HuH-7.5 (cell line): ENCODE measurements at places on chromosomes 12 and 14.
A peak's percentile ranks its signal among the peaks of the same experiment; 100 is the strongest.

DNA sequence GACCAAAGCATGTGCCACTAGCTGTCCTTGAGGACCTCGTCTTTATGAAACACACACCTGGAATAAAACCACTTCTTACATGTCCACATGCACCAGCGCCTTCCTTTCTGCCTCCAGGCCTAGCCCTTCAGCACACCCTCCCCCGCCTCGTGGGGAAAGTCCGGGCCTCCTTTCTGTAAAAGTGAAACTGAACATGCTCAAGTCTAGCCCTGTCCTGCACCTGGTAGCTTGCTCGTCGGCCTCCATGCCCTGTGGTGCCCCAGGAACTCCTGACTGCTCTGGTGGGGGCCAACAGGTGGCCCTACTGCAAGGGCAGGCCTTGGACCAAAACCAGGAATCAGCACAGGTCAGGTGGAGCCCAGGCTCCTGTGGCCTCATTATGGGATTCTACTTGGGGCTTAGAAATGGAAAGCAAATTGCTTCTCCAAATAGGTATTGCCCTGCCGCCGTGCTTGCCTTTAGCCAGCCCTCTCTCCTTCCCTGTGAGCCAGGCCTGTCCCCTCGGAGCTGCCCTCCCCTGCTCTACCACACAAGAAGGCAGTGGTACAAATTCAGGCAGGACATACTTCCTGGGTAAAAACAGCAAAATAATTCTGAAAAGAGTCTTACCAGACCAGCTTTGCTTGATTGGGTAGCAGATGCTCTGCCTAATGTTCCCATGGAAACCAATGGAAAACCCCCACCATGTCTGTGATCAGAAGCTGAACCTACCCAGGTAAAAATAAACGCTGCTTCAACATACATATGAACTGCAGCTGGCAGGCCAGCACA lies 43.5 kb downstream of the ERH start:
- DNase-seq, result no peak

GRCh38 chr14:49460662-49461061 lies 125.5 kb downstream of the RPS29 start:
- DNase-seq, result no peak

GRCh38 chr12:105331805-105332251 lies 1.3 kb downstream of the C12orf75 start:
- DNase-seq, result peak; percentile 16

DNA sequence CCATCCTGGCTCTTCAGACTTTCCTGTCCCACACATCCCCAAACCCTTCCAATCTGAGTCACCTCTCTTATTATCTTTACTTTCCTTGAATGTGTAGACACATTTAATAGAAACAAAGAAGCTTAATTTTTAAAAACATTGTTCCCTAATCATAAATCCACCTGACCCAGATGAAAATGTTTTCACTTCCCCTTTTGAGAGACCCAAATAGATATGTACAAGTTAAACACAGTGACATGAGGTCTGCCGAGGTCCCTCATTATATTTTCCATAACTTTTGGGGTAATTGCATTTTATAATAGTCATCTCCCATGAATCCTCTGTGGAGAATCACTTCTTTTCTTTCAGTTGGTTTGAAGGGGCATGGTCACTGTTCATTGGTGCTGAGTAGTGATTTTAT lies 191.1 kb downstream of the GRIN2B start:
- no peak for DNase-seq

- no peak for DNase-seq
Measured at GRCh38 chr14:100056431-100056830, 8.8 kb upstream of the EVL start.

- DNase-seq, result no peak
Measured at GRCh38 chr12:47296828-47297227, 217.1 kb upstream of the AMIGO2 start.

GRCh38 chr12:67269633-67270573 lies 745 bp downstream of the CAND1 start:
- DNase-seq, result peak; percentile 17

- no peak for DNase-seq
Measured at GRCh38 chr12:65319688-65320200, 41.3 kb downstream of the MSRB3 start.

GRCh38 chr12:65818454-65819382 lies 5.6 kb upstream of the HMGA2 start:
- no peak for DNase-seq

- DNase-seq, result no peak
Measured at GRCh38 chr12:95164656-95165055, 52.6 kb downstream of the FGD6 start.

DNA sequence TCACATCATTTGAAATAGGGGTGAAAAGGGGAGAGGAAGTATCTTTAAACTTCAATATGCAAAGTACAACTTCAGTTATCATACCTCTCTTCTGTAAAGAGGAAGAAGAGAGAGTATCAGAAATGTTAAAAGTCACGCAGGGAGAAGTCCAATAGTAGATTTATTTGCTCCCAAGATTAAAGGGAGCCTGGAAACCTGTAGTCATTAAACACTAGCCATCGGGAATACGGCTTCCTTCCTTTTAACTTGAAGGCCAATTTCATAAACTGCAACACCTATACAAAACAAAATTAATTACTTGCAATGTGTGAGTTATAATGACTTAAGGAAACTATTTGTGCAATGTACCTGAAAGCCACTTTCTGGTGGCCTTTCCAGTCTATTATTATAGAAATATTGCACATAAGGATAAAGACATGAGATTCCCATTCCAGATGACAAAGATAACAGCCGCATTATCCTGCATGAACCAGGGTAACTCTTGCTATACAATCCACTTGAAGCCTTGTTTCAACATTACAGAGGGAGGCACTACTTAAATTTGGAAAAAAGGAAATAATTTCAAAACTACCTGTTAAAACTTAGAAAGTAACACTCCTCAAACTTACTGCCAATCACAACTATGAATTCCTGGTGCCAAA lies 4.6 kb downstream of the BTG1 start:
- no peak for DNase-seq

DNA sequence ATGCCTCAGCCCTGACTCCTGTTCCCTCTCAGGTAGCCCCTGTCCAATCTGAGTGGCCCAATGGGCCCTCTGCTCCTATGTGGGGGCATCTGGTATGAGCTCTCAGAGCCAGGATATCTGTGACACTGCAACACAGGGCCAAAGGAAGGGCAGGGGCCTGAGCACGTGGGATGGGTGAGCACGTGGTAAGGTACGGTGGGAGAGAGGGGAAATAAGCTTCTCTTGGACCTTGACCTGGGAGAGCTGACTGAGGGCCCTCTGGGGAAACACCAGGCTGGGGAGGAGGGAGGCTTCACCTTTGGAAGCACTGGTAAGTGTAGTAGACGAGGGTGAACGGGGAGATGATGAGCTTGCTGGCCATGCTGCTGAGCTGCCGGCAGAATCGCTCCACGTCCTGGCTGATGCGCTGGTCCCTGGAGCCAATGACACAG lies 6.7 kb downstream of the ABCD4 start:
- no peak for DNase-seq

DNA sequence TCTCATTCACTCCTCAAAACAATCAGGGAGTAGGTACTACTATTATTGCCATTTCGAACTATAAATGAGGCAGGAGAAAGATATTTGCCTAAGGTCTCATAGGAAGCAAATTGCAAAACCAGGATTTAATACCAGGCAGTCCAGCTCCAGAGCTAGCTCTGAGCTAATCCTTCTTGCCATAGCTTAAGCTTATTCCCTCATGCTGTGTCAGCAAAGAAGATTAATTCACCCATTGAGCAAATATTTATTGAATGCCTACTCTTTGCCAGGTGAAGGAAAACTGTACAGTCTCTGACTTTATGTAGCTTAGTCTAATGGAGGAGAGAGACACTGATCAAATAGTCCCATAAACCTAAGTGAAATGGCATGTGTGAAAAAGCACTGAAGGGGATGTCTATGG lies 19.5 kb downstream of the KCNA5 start:
- DNase-seq, result no peak

GRCh38 chr14:44339231-44339630 lies 167.9 kb downstream of the FSCB start:
- DNase-seq, result no peak

- no peak for DNase-seq
Measured at GRCh38 chr14:68682166-68683103, 110.4 kb downstream of the ZFP36L1 start.

- DNase-seq, result peak; percentile 78
Measured at GRCh38 chr12:96401076-96401871, 1.0 kb upstream of the CDK17 start.

DNA sequence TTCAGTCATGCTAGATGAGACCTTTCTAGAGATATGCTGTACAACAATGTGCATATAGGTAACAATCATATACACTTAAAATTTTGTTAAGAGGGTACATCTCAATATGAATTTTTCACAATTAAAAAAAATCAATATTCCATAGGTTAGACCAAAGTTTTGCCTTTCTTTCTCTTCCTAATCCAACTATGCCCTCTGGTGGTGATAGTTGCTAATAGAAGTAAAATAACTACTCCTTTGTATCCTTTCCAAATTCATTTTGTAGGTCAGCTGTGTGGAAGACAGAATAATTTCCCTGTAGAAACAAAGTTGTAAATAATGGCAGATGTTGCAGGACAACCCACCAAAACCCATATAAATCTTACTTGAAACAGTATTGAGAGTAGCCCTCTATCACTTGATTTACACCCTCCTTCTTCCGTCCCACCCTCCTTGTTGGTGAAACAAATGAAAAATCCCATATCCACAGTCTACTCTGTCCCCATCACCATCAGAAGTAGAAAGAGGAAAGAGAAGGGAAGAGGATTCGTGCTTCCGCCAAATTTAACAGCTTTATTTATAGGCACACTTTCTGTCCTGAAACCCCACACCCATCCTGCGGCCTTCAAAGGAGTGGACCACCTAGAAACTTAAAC lies 34.2 kb upstream of the KICS2 start:
- DNase-seq, result no peak

DNA sequence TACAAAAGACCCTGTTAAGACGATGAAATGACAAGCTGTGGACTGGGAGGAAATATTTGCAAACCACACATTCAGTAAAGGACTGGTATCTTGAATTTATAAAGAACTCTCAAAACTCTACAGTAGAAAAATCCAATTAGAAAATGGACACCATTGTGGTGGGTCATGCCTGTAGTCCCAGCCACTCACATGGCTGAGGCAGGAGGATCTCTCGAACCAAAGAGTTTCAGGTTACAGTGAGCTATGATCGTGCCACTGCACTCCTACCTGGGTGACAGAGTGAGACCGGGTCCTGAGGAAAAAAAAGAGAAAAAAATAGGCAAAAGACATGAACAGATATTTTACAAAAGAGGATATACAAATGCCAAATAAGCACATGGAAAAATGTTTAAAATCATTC lies 41.9 kb downstream of the TTC6 start:
- DNase-seq, result no peak

DNA sequence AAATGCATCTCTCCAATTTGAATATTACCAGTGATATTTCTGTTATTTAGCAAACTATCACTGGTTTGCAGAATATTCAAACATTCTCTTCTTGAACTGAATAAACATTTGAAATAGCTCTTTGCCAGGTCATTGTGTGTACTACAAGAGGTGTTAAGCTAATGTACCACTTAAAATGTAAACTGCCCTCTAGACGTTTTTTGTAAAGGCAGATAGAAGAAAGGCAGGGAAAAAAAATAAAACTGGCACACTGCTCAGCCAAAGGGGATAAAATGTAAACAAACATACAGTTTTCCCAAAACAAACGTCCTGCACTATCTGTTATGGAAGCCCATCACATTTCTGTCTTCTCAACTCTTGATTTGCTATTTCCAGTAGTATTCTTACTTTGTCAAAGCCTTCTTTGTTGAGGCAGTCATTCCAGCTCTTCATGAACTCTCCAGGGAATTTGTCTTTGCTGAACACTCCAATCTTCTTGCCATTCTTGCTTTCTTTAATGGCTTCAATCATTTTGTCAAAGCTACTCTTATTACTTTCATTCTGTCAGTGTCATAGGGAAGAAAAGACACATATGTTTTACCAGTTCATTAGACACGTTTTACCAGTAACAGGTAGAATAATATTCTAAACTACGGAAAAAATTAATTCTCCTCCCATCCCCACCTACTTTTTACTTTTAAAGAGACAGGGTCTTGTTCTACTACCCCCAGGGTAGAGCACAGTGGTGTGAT lies 13.7 kb downstream of the SUPT16H start:
- DNase-seq, result no peak

- no peak for DNase-seq
Measured at GRCh38 chr14:86115972-86116371, 586.0 kb downstream of the FLRT2 start.

DNA sequence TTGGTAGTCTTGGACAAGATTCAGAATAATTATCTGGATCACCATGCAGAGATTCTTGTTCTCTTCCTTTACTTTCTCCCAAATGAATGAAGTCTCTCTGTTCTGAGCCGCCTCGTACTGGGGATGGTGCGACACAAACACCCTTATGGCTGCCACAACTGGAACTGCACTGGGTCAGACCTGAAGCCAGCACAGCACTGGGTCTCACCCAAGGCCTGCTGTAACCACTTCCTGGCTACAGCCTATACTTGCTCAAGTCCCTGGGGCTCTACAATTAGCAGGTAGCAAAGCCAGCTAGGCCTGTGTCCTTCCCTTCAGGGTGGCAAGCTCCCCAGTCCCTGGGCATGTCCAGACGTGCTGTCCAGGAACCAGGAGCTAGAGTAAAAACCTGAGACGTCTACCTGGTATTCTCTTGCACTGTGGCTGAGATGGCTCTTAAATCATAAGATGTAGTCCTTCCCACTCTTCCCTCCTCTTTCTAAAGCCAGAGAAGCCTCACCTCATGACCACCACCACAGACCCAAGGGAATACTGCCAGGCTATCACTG lies 27.6 kb downstream of the IFNG start:
- no peak for DNase-seq

DNA sequence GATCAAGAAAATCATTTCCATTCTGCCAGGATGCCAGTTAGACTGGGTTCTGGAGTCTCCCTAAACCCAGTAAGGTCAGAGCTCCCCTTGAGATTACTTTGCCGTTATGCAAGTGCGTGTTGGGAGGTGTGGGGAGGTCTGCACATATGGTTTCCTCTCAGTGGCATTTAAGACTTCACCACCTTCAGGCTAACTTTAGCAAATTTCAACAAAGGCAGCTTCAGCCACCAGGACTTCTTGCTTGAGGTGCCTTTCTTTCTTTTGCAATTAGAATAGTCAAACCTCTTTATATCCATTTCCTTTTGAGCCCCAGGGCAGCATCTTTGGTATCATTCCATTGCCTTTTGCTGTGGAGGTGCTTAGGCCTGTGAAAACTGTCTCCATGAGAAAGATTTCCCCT lies 117.2 kb upstream of the CCND2 start:
- DNase-seq, result no peak

- no peak for DNase-seq
Measured at GRCh38 chr14:49451938-49452337, 134.2 kb downstream of the RPS29 start.

DNA sequence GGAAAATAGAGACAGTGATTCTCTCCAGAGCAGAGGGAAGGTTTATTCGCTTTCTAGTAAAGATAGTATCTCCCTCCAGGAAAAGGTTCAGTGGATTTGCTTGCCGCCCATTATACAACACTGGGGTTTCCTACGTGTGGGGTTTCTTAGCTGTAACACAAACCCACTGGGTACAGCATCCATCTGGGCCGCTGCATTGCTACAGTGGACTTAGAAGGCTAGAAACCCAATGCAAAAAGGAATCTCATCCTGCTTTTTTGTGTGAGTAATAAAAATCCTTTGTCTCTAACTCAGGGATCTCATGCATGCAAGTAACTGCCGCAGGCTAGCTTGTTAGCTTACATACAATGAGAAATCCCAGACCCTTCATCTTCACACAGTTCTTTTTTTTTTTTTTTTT lies 67.1 kb upstream of the BCL2L14 start:
- no peak for DNase-seq
